ENCODE measurements at places on chromosomes 2 and 18.

GRCh38 chr18:43893001-43893637, 615.8 kb upstream of the SYT4 start:
- DNase-seq = peak; percentile 76

- no peak for DNase-seq
These were observed 64.2 kb upstream of the CAPN13 start for GRCh38 chr2:30871440-30871839.

DNA sequence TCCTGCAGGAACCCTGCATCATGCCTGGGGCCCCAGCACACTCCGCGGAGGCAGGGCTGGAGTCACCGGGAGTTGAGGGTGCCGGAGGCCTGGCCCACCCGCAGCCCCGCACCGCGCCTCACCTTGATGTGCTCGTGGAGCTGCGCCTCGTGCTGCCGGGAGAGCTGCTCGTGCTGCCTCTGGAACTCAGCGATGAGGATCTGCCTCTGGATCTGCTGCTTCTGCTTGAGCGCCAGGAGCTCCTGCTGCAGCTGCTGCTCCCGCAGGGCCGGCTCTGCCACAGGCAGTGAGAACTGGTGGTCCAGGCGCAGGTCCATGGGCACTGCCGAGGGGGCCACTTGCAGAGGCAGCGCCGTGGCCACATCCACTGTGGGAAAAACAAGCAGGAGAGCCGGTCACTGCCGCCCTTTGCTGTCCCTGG, 211.1 kb downstream of the HDAC4 start:
- DNase-seq = no peak

DNA sequence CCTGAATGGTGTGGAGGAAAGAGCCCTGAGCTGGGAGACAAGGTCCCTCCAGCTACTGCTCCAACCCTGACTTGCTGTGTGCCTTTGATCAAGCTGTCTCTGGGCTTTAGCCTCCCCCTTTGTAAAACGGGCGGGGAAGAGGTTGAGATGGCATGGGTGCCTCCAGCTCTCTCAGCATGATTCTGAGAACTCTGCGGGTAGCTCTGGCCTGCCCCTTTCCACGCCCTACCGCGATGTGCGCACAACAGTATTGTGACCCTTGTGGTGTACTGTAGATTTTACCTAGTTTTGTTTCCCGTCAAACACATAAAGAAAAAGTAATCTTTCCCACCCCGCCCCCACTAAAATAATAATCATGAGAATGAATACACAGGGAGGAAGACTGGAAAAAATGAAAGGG, 5.3 kb downstream of the CD8A start:
- DNase-seq = no peak

DNA sequence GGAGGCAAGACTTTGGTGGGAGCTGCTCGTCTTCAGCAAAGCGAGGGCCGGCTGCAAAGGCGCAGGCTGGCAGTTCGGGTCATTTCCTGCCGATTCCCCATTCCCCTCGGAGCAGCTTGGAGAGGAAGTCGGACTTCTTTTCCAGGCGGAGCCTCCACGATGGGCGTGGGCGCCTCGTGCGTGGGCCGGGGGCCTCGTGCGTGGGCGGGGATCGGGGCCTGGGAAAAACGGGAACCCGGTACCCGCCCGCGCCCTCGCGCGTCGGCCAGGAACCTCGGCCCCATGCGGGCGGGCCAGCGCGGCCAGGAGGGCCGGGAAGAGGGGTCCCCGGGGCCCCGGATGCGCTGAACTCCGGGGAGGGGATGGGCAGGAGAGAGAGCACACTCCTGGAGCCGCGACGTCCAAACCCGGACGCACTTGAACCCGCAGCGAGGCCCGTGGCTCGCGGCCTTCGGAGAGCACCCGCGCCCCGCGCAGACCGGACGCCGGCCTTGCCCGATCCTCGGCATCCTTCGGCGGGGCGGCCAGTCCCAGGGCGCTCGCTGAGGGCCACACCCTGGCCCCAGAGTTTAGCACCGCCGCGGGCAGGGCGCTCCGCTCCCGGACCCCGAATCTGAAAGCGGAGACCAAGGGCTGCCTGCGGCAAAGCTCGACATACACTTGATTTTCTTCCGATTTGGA, 368.4 kb downstream of the MTX2 start:
- DNase-seq = peak; percentile 43

- no peak for DNase-seq
These were observed 746 bp upstream of the POLR1B start for GRCh38 chr2:112541315-112542122.

GRCh38 chr2:86645752-86646151, 22.1 kb upstream of the RNF103 start:
- DNase-seq = no peak

- DNase-seq = peak; percentile 19
These were observed 142.2 kb downstream of the SATB2 start for GRCh38 chr2:199315299-199316179.

DNA sequence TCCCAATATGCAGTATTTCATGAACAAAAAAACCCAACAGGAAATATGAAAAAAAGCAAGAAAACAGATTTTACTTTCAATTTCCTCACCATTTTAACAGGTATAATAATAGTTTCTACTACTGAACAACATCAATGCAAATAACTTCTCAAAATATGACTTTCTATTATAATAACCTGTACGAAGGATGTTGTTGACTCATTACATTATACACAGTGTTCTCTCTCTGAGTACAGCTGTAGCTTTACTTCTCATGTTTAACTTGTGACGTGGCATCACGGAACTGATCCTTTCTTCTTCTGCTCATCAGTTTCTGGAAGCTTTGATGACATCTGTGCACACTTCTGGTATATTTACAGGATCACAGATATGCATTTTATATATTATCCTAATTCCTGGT, 40.0 kb downstream of the FAM228A start:
- no peak for DNase-seq

GRCh38 chr2:202141329-202141947, 68.4 kb downstream of the KIAA2012 start:
- no peak for DNase-seq

DNA sequence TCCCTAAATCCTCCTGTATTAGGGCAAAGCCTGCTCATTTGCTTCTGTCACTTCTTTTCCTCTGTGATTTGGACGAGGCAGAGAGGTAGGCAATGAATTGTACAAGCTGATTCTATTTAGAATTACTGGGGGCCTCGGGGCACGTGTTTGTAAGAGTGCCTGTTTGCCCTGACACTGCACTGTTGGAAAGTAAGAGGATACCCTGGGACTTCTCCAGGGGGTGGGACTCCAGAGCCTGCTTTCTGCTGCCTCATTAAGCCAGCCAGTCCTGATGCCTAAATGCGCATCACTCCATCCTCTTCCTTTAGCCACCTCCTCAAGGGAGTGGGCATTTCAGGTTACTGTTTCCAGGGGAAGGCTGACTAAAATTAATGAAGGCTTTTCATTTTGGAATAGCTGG, 134.3 kb downstream of the TDRD15 start:
- no peak for DNase-seq

DNA sequence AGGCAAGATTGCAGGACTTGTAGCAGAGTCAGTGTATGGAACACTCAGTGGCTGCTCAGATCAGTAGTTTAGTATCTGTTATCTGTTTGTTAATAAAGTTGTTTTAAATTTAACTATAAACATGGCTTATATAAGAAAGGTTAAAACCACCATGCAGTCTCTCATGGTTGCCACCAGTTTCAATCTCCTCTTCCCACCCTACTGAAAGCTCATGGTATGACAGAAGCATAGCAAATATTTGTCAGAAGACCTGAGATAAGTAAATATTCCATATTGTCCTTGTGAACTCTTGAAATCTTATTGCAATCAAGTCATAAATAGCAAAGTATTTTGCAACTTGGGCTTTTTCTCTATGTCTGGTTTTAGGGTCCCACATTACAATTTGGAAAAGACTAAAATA, 2.1 kb upstream of the COL5A2 start:
- DNase-seq = no peak

DNA sequence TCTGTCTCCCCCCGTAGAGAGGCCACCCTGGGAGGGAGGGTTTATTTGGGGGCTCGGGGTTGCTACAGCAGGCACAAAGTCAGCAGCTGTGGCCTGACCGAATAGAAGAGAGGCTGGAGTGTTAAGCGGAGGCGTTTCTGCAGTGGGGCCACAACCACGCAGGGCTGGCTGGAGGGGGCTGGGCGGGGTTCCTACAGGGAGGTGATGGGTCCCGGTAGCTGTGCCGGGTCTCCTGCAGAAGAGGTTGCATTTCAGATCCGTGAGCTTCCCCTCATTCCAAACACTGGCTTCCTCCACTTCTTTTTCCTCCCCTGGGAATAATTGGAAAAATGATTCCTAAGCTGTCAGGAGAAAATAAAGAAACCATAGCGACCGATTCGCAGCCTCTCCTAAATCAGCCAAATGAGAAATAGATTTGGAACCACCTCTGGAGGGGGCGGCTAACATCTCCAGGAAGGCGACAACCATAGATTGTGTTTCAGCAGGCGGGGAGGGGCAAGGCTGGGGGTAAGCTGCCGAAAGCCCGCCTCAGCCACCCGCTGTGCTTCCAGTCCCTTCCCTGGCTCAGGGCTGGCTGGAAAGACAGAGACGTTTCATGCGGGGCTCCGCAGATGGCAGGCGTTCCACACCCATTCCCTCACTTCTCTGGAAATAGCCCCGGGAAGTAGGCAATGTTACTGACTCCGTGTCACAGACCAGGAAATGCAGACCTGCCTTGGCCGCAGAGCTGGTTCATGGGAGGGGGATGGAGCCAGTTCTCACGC, 85.6 kb upstream of the TAF1B start:
- peak; percentile 35 for DNase-seq

GRCh38 chr18:58249712-58250111, 205.7 kb downstream of the NEDD4L start:
- no peak for DNase-seq

DNA sequence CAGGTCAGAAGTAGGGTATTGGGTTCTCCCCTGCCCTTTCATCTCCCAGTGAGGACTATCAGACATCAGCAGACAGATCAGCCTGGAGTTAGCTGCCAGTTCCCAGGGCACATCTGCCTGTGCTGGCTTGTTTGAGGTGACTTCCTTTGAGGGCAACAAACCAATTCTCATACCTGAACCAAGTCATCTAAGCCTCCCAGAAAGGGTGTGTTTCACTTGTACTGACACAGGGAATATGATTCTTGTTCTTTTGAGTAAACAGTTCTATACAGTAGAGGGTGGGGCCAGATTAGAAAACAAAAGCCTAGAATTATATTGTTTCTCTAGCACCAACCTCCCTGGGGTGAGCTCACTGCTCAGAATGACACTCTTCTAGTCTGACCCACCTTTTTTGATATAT, 591.9 kb downstream of the SLC4A3 start:
- no peak for DNase-seq

DNA sequence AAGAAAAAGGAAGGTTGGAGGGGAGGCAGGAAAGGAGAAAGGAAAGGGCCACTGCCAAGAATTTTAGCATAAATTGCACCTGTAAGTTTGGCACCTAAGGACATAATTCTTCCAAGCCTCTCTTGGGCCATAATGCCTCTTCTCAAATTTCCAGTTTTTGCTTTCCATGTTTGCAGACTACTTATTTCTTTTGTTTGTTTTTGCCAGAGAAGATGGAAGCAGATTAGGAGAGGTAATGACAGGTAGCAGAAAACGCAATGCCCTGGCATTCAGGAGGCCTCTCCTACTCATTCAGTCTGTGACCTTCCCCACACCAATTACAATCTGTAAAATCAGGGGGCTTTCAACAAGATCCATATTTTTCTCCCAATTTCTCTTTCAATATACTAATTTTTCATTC, 56.8 kb downstream of the MRPL33 start:
- no peak for DNase-seq

GRCh38 chr2:12436483-12436882, 280.3 kb upstream of the TRIB2 start:
- DNase-seq = peak; percentile 38

DNA sequence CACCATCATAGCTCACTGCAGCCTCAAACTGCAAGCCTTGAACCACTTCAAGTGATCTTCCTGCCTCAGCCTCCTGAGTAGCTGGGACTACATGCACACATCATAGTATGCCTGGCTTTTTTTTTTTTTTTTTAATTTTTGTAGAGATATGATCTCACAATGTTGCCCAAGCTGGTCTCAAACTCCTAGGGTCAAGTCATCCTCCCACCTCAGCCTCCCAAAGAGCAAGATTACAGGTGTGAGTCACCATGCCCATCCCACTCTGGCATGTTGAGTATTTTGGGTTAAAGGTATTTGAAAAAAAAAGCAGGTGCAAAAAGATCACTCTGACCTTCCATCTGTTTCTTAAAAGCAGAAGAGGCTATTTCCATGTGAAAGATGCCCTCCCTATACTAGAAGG, 86.4 kb upstream of the FZD7 start:
- no peak for DNase-seq

DNA sequence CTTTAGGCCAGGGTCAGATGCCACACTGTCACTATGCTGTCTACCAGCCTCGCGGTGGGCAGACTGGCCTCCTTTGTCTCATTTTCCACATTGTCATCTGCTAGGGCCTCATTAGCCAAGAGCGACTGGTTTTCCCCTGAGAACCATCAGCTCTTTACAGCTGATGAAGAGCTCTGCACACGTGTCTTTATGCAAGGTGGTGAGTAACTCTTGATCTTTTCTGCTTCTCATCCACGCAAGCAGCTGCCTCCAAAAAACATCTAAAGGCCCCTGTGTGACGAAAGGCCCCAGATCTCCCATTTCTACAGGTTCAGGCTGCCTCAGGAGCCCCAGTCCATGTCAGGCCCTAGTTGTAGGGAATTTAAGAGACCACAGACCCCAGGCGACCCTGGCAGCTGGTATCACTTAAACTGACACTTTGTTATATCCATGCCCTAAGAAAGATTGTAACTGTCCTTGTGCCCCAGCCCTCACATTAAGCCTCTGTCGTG, 52.9 kb downstream of the DPYSL5 start:
- no peak for DNase-seq

Measured in fibroblast of villous mesenchyme (primary cell).